ENCODE measurements at places on chromosomes 16 and 17.

- no peak for DNase-seq
Measured at GRCh38 chr16:82522026-82522425, 104.7 kb upstream of the CDH13 start.

DNA sequence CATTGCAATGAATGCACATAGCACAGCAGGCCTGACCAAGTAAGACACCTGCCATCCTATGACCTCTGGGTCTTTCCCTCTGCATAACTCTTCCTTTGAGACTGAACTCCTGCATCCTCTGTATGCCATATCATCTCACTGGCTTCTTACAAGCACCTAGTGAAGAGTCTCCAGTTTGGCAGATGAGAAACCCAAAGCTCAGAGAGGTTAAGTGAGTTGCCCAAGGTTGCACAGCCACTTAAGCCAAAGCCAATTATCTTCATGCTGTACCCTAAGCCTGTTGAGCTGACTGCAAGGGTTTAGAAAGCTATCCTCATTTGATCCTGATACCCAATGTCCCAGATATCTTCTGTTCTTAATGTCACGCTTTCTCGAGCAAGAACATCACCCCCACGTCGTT, 35.2 kb downstream of the TMEM186 start:
- DNase-seq: no peak

DNA sequence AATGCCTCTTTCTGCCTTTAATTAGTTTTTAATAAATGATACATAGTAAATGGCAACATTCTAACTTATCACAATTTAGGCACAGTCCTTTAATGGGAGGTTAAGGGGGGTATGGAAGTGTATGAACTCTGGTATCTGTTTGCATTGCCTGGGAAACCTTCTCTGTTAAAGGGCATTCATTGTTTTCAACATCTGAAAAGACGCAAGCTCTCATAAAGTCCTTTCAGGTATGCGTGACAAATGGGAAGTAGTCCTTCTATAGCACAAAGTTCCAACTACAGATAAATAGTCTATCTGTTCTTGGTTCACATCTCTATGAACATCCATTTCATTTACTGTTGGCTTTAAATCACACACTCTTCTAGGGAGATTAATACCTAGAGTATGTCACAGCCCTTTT, 298.0 kb upstream of the PMFBP1 start:
- DNase-seq: no peak

GRCh38 chr16:60712144-60712543, 1324.1 kb downstream of the CDH8 start:
- no peak for DNase-seq

DNA sequence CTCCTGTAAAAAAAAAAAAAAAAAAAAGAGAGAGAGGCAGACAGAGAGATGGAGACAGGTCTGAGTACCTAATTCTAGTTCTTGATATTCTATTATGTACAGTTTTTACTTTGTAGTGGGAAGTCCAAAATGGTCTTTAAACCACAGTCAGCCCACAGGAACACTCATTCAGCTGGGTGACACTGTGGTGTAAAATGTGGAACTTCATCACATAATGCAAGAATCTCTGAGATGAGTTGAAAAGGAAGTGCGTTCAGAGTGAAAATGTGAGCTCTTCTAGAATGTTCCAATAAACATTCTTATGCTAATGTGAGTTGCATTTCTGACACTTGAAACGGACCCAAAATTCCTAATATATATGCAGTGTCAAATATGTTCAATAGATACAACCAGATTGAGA, 972.1 kb downstream of the CDH11 start:
- DNase-seq: no peak

- no peak for DNase-seq
Measured at GRCh38 chr16:9906218-9906617, 276.0 kb downstream of the GRIN2A start.

GRCh38 chr16:81688182-81688581, 90.9 kb upstream of the PLCG2 start:
- DNase-seq: no peak

- DNase-seq: no peak
Measured at GRCh38 chr17:43085474-43085873, 39.7 kb downstream of the BRCA1 start.

GRCh38 chr16:25419153-25419552, 161.5 kb upstream of the ZKSCAN2 start:
- no peak for DNase-seq

GRCh38 chr16:13944816-13945215, 24.9 kb downstream of the ERCC4 start:
- DNase-seq: no peak
